ENCODE measurements at places on chromosomes 1 and 21. TPM values are rescaled to one million over a fixed set of nuclear protein-coding genes. Genes with fewer than 3 reads are reported as not detected.

DNA sequence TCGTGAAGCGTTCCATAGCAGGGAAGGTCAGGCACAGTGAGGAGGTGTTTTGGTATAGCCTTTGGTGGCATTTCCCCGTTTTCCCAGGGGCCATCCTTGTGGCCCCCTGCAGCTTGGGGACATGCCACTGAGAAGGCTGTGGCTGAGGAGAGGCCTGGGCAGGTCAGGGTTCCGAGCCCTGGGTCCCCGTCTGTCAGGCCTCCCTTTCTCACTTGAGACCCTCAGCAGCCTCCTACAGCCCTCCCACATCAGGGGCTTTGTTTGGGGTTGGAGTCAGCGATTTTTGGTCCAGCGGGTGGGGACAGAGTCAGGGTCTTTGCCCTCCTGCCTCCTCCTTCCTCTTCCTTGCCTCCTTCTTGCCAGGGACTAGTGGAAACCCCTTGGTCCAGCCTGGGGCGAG lies 22.2 kb downstream of the LDLRAP1 start:
- H3K4me3 ChIP-seq, result no peak overlapping the region
- H3K36me3 ChIP-seq, result no peaks in the 10 kb centered on the region
- H3K4me1 ChIP-seq, result peaks cover 49% of the 10 kb centered on the region
- H3K27me3 ChIP-seq, result no peaks in the 10 kb centered on the region
- DNase-seq, result no peak

GRCh38 chr1:232474826-232475225 lies 155.1 kb downstream of the SIPA1L2 start:
- DNase-seq, result no peak
- H3K27ac ChIP-seq, result no peak overlapping the region
- peaks cover 43% of the 10 kb centered on the region for H3K36me3 ChIP-seq
- H3K27me3 ChIP-seq, result no peaks in the 10 kb centered on the region
- no peak overlapping the region for H3K4me3 ChIP-seq
- peaks cover 18% of the 10 kb centered on the region for H3K4me1 ChIP-seq

GRCh38 chr1:212718499-212718898 lies 18.9 kb upstream of the BATF3 start:
- DNase-seq, result no peak
- H3K27me3 ChIP-seq, result peaks cover 13% of the 10 kb centered on the region
- H3K36me3 ChIP-seq, result peaks cover 2% of the 10 kb centered on the region
- H3K27ac ChIP-seq, result no peak overlapping the region

Gene FAM3B
- total RNA-seq, result 10.3 TPM

Gene NECTIN4
- total RNA-seq, result 193 TPM

Gene COL24A1
- 0.33 TPM for total RNA-seq
